CD8-positive, alpha-beta T cell (primary cell): ENCODE measurements at places on chromosomes 3 and 15.
A peak's percentile ranks its signal among the peaks of the same experiment; 100 is the strongest.

GRCh38 chr3:54536450-54536849, 391.4 kb downstream of the LRTM1 start:
- DNase-seq: no peak

- DNase-seq: no peak
Observed at GRCh38 chr15:68590721-68591389, 12.1 kb downstream of the CORO2B start.

DNA sequence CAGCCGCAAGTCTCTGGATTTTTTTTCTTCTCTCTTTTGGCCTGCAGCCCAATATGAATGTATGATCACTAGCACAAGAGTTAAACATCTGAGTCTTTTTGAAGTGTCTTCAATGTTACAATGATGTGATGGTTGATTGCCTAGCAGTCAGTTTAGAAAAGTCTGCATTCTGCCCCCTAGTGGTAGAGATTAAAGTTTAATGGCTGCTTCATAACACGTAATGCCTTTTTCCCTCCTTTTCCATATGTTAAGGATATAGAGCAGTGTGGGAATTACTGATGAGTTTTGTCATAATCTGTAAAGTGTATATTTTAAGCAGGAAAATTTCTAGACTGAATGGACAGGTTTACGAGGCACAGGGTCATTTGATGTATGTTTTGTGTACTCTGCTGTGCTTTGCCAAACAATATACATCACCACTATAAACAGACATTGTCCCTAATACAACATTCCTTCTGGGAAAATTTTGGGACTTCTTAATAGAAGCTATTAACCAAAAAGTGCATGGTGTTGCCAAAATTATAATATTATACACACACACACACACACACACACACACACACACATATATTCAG, 1038.5 kb upstream of the NR2F2 start:
- DNase-seq: no peak

GRCh38 chr3:153974614-153975013, 146.6 kb upstream of the ARHGEF26 start:
- DNase-seq: no peak

DNA sequence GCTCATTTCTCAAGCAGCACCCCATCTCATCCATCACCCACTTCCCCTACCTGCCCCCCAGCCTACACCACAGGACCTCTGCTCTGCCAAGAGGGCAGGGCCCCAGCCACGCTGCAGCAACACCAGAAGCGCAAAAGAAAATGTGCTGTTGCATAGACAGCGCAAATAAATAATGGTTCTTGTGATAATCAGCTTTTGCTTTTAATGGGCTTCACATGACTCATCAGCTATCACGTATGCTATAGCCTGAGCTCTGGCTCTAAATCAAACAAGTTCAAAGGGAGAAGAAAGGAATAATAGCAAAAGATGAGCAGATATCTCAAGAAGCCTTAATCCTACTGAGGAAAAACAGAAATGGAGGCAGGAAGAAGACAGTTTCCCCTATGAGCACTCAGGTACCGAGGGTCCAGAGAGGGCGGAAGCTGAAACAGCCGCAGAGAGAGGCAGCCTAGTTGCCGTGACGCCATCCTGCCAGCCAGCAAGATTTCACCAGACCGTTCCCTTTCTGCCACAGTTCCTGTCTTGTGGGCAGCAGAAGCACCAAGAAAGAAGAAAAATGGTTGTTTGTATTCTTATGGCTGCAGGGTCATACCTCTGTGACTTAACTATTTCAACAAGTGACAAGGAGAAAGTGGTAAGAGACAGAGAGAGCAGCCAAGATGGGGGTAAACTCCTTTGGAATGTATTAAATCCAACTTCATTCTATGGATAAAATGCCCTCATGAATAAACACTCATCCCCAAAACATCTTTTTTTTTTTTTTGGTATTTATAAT, 22.0 kb downstream of the RAB27A start:
- DNase-seq: peak; percentile 54

GRCh38 chr3:90011131-90011530, 903.7 kb downstream of the EPHA3 start:
- DNase-seq: no peak

DNA sequence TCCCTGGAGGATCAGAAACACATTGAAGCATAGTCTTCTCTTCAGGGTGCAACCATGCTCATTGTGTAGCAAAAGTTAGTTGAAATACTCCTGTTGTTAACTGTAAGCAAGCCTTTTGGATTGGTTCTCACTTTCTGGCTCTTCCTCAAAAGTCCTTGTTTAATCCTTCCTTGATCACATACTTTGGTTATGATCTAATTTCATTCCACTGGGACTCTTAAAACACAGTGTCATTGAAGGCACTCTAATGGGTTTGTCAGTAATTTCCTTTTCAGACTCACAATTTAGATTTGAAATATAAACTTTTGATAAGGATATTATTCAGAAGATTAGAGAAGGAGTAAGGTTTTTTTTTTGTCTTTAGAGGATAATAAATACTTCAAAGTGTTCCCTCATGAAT, 451.7 kb upstream of the SGO1 start:
- DNase-seq: no peak

- no peak for DNase-seq
Observed at GRCh38 chr3:197019021-197019420, 10.6 kb downstream of the MELTF start.

DNA sequence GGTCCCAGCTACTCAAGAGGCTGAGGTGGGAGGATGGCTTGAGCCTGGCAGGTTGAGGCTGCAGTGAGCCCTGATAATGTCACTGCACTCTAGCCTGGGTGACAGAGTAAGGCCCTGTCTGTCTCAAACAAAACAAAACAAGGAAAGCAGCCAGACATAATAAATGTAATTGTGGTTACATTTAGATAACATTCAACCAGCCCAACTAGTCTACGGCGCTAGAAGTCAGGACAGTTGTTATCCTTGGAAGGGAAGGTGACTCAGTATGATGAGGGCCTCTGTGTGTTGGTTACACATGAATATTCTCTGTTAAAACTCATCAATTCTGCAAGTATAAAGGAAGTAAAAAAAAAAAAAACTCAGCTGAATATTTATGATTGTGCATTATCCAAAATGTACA, 27.0 kb upstream of the CSPG5 start:
- no peak for DNase-seq

- no peak for DNase-seq
Observed at GRCh38 chr3:155663467-155664212, 81.2 kb downstream of the PLCH1 start.

GRCh38 chr15:44066211-44066827, 128.8 kb downstream of the FRMD5 start:
- DNase-seq: peak; percentile 8

DNA sequence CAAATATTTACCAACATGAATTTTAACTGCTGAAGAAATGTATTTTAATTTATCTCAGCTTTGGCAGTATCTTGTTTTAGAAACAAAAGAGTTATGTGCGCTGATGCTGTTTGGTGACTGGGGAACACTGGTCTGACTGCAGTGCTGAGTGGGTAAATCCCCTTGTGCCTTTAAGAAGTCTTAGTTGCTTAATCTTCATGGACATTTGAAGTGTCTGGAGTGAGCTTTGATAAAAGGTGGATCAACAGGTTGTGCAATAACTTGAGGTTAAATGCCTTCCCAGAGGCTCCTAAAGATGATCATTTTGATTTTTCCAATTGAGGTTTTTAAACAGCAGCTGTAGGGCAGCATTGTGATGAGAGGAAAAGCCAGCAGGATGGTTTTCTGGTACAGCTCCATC, 68.7 kb downstream of the TP63 start:
- DNase-seq: no peak

- peak; percentile 11 for DNase-seq
Observed at GRCh38 chr3:56980798-56981390, 79.6 kb upstream of the SPATA12 start.

GRCh38 chr3:12487786-12488185, 3.5 kb downstream of the TSEN2 start:
- DNase-seq: no peak

GRCh38 chr3:99947356-99947755, 129.7 kb downstream of the CMSS1 start:
- no peak for DNase-seq

DNA sequence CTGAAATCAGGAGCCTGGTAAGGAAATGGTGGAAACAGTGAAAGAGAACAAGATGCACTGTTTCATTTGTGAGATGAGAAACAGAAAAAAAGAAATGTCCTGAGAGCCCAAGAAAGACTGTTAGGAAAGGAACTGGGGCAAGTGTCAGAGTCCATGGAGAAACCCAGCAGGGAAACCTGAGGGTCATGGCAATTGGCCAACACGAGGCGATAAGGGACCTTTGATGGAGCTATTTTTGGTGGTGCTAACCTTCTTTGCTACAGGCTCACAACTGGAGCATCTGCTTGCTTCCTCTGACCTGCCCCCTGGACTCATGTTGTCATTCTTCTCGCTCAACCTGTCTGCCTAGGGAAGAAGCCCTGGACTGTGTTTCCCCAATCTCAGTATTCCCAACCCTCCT, 4.2 kb upstream of the TMEM41A start:
- no peak for DNase-seq

- no peak for DNase-seq
Observed at GRCh38 chr3:38017445-38018295, 11.8 kb downstream of the PLCD1 start.

- no peak for DNase-seq
Observed at GRCh38 chr15:80572337-80572736, 122.8 kb upstream of the ABHD17C start.

- DNase-seq: no peak
Observed at GRCh38 chr3:144051211-144051610, 79.6 kb downstream of the DIPK2A start.

GRCh38 chr3:71372911-71373637, 210.5 kb downstream of the FOXP1 start:
- peak; percentile 70 for DNase-seq

DNA sequence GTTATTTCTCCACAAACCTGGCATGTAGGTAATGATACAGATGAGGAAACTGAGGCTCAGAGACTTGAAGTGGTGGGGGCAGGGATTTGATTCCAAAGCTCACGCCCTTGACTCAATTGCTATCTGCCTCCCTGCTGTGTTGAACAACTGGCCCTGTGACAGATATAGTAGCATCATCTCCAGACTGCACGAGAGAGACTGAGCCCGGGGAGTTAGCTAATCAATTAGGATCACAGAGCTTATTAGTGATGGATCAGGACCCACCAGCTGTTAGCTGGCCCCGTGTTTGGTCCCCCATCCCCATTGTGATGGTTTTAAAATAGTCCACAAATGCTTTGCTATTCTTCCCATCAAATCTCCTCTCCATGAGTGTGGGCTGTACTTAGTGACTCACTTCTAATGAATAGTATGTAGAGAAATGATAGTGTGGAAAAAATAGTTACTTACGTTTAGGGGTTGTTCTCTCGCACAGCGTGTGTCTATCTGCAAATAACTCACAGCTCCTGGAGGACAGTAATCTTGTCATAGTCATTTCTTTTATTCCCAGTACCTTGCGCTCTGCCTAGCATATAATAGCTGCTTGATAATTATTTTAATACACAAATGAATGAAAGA, 74.4 kb upstream of the KLF13 start:
- DNase-seq: no peak

GRCh38 chr3:150006794-150007193, 36.1 kb upstream of the PFN2 start:
- no peak for DNase-seq

DNA sequence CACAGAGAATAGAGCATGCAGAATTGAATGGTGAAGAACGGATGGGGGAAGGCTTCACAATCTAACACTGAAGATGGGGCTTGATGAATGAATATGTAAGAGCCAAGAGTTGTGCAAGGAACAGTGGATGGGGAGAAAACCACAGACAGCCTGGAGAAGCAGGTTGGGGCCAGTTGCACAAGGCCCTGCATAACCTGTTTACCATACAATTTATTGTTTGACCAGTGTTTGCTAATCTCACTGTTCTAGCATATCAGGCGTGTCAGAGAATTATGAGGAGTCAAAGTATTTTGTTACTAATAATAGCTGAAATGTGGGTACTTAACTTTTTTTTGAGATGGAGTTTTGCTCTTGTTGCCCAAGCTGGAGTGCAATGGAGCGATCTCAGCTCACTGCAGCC, 36.4 kb downstream of the LINS1 start:
- no peak for DNase-seq
